Mesendoderm (in vitro differentiated cells): ENCODE measurements at places on chromosomes 16 and 17.

- no peaks in the 10 kb centered on the region for H3K4me1 ChIP-seq
- H3K27ac ChIP-seq: no peak overlapping the region
- H3K36me3 ChIP-seq: no peaks in the 10 kb centered on the region
- H3K27me3 ChIP-seq: no peaks in the 10 kb centered on the region
- peak; percentile 74 for DNase-seq
- no peak overlapping the region for H3K4me3 ChIP-seq
Measured at GRCh38 chr16:27972500-27972899, 91.0 kb downstream of the GSG1L start.

DNA sequence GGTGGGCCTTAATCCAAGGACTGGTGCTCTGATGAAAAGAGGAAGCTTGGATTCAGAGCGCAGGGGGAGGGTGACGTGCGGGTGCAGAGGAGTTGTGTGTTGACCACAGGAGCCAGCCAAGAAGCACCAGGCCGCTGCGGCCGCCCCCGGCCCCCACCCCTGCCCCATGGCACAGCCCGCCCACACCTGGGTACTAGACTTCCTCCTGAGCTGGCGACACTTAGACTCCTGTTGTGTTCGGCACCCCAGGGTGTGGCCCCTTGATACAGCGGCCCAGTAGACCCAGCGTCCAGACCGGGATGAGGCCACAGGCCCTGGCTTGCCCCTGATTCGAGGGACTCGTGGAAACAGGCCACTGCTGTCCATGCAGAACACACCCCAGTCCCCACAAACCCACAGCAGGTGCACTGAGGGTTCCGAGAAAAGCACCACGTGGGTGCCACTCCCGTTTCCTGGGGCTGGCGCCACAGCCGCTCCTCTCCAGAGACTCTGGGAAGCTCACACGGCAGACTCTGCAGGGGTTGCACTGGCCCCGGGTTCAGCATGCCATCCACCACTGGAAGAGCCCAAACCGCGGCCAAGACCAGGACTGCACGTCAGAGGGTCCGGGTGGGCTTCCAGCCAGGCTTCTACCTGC is 5.7 kb upstream of the SNAI3 start:
- H3K4me1 ChIP-seq: no peaks in the 10 kb centered on the region
- H3K27ac ChIP-seq: no peak overlapping the region
- H3K4me3 ChIP-seq: no peak overlapping the region
- no peaks in the 10 kb centered on the region for H3K36me3 ChIP-seq

DNA sequence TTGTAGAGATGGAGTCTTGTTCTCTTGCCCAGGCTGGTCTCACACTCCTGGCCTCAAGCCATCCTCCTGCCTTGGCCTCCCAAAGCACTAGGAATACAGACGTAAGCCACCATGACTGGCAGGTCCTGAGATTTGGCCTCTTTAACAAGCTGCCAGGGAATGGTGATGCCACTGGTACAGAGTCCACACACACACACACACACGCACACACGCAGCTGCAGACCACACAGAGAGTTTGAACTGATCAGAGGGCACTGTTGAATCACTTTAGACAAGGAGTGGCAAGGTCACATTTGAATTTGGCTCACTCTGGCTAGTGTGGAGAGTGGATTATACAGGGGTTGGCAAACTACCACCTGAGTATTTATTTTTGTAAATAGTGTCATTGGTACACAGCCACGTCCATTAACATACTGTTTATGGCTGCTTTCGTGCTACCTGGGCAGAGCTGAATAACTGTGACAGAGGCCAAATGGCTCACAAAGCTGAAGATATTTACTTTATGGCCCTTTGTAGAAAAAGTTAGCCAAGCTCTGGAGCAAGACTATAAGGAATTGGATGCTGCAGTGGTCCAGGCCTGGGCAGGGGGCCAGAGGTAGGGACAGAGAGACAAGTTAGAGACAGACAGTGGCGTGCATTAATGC is 9.9 kb downstream of the ITPRIPL2 start:
- H3K27me3 ChIP-seq: no peaks in the 10 kb centered on the region
- no peak overlapping the region for H3K27ac ChIP-seq
- H3K36me3 ChIP-seq: no peaks in the 10 kb centered on the region
- no peak overlapping the region for H3K4me3 ChIP-seq
- H3K4me1 ChIP-seq: peaks cover 2% of the 10 kb centered on the region

DNA sequence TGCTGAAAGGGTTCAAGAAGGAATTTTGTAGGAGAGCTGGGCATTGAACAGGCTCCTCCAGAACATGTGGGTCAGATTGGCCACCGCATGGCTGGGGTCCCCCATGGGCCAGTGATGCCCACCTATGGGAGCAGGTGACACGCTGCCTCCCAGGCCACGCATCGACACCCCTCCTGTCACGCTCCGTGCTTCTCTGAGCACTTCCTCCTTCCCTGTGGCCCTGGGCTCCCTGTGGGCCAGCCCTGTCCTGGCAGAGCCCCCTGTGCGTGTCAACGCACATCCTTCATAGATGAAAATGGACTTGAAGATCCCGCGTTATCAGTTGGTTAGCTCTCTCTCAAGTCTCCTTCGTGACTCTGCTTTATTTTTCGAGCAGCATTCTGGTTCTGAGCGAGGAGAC is 160.3 kb downstream of the RPTOR start:
- H3K36me3 ChIP-seq: no peaks in the 10 kb centered on the region
- no peaks in the 10 kb centered on the region for H3K27me3 ChIP-seq
- peaks cover 13% of the 10 kb centered on the region for H3K4me1 ChIP-seq
- H3K4me3 ChIP-seq: no peak overlapping the region
- no peak for DNase-seq

GRCh38 chr16:83808573-83809014 is 816 bp downstream of the HSBP1 start:
- peak overlapping the region; percentile 88 for H3K4me3 ChIP-seq
- H3K27ac ChIP-seq: no peak overlapping the region
- H3K36me3 ChIP-seq: no peaks in the 10 kb centered on the region
- H3K4me1 ChIP-seq: peaks cover 12% of the 10 kb centered on the region
- DNase-seq: no peak
- H3K27me3 ChIP-seq: no peaks in the 10 kb centered on the region

DNA sequence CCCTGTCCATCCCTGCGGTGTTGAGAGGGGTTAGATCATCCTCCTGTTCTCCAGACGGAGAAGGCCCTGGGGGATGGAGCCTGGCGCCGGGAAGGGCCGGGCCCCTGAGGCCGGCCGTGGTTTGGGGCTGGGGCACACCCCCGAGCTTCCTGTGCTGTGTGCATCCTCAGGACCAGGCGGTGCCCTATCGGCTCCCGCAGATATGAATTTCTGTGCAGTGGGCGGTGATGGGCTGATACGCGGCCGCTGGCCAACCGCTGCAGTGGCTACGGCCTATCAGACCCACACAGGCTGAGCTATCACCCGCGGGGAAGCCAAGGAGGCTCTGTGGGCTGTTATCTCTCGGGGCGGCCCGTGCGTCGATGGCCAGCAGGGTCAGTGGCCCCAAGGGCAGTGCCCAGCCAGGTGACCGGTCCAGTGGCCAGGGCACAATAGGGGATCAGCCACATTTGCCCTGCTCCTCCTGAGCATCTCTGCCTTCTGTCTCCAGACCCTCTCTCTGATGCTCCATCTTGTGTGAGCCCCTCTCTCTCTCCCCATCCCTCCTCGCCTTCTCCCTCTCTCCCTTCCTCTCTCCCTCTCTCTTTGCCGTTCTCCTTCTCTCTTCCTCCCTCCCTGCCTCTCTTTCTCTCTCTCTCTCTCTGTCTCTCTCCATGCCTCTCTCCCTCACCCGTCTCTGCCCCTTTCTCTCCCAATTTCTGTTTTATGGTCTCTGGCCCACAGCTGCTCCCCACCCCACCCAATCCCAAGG is 38.7 kb downstream of the ZFPM1 start:
- no peaks in the 10 kb centered on the region for H3K4me1 ChIP-seq
- no peaks in the 10 kb centered on the region for H3K36me3 ChIP-seq
- H3K27ac ChIP-seq: no peak overlapping the region
- no peak overlapping the region for H3K4me3 ChIP-seq
- no peak for DNase-seq

DNA sequence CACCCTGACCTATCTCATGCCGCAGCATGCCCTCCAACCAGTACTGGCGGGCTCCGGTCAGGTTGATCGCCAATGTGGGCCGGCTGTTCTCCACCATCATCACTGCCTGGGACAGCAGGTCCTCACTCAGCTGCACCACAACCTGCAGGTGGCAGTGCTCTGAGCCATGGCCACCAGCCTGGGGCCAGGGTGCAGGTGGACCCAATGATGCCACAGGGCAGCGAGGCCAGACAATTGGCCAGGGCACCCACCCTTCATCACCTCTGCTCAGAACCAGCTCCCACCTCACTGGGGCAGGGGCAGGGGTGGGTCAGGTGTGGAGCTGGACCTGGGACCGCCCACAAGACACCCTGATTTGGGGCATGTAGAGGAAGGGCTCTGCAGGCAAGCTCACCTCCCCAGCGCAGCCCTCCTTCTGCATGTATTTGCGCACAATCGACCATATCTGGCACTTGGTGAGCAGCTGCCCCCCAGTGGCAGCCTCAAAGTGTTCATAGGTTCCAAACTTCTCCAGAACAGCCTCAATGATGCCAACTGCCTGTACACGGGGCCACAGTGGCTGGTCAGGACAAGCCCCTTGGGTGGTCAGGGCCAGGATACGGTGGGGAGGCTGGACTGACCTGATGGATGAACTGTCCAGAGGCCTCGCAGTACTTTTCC is 4.2 kb downstream of the MATCAP1 start:
- peak; percentile 29 for DNase-seq
- H3K27me3 ChIP-seq: peaks cover 6% of the 10 kb centered on the region
- peaks cover 3% of the 10 kb centered on the region for H3K4me1 ChIP-seq
- no peak overlapping the region for H3K4me3 ChIP-seq
